H4 (cell line): ENCODE measurements at places on chromosomes 2 and 18. TPM values are rescaled to one million over a fixed set of nuclear protein-coding genes. Genes with fewer than 3 reads are reported as not detected.

SERPINB11 gene
- not detected in 2 replicates for total RNA-seq

FIGN gene
- total RNA-seq: 2.4 and 2.7 TPM in 2 replicates

TUBA3E gene
- total RNA-seq: 0.10 TPM in 1 of 2 replicates, not detected in the other

MAL gene
- not detected in 2 replicates for total RNA-seq

ERICH2 gene
- 0.68 and 1.1 TPM in 2 replicates for total RNA-seq

NETO1 gene
- not detected in 2 replicates for total RNA-seq

MAP2 gene
- total RNA-seq: 5.3 TPM in 2 replicates

ASXL3 gene
- 0.41 and 1.3 TPM in 2 replicates for total RNA-seq

KIAA2012 gene
- not detected in 2 replicates for total RNA-seq

CCDC148 gene
- total RNA-seq: 0.52 and 1.5 TPM in 2 replicates

ANKRD30BL gene
- total RNA-seq: not detected in 2 replicates

CPS1 gene
- total RNA-seq: 19.3 and 30.4 TPM in 2 replicates

ST8SIA3 gene
- not detected in 2 replicates for total RNA-seq

TMEFF2 gene
- total RNA-seq: 5.0 TPM in 2 replicates

IL1RL1 gene
- total RNA-seq: not detected in 2 replicates

TTC27 gene
- 4.9 and 11.8 TPM in 2 replicates for total RNA-seq

MSTN gene
- total RNA-seq: not detected in 2 replicates

STON1 gene
- 5.8 and 6.1 TPM in 2 replicates for total RNA-seq

PSME4 gene
- total RNA-seq: 17.6 and 26.2 TPM in 2 replicates

MC2R gene
- not detected in 2 replicates for total RNA-seq

LBX2 gene
- 0.97 TPM in 1 of 2 replicates, not detected in the other for total RNA-seq

CCDC121 gene
- total RNA-seq: 1.5 and 1.9 TPM in 2 replicates

CTNNA2 gene
- 0.39 and 0.70 TPM in 2 replicates for total RNA-seq

GALNT3 gene
- 0.23 TPM in 1 of 2 replicates, not detected in the other for total RNA-seq

G6PC2 gene
- not detected in 2 replicates for total RNA-seq

ANKRD23 gene
- total RNA-seq: 0.55 and 0.58 TPM in 2 replicates

TGFA gene
- 19.7 and 32.2 TPM in 2 replicates for total RNA-seq

POTEJ gene
- total RNA-seq: not detected in 2 replicates

ITPRID2 gene
- 68.5 and 95.2 TPM in 2 replicates for total RNA-seq

MEP1B gene
- not detected in 2 replicates for total RNA-seq

RPIA gene
- total RNA-seq: 5.8 and 7.9 TPM in 2 replicates

PFN4 gene
- total RNA-seq: 0.72 and 1.1 TPM in 2 replicates

HTR2B gene
- total RNA-seq: not detected in 2 replicates

CD8B2 gene
- not detected in 2 replicates for total RNA-seq

GKN1 gene
- total RNA-seq: not detected in 2 replicates

APCDD1 gene
- total RNA-seq: 1.5 and 5.3 TPM in 2 replicates

PJVK gene
- total RNA-seq: 1.1 and 2.5 TPM in 2 replicates

MITD1 gene
- 23.8 and 24.1 TPM in 2 replicates for total RNA-seq

RGPD8 gene
- 1.5 and 2.0 TPM in 2 replicates for total RNA-seq

FAM161A gene
- total RNA-seq: 1.3 and 1.5 TPM in 2 replicates

ESPNL gene
- total RNA-seq: not detected in 2 replicates

CXXC1 gene
- total RNA-seq: 22.7 and 25.3 TPM in 2 replicates

KLHL14 gene
- total RNA-seq: 0.02 TPM in 1 of 2 replicates, not detected in the other

CPLX4 gene
- not detected in 2 replicates for total RNA-seq

SP100 gene
- 45.0 and 63.1 TPM in 2 replicates for total RNA-seq

ALPP gene
- total RNA-seq: 1.4 and 1.5 TPM in 2 replicates

UGT1A8 gene
- not detected in 2 replicates for total RNA-seq

LOXHD1 gene
- total RNA-seq: not detected in 2 replicates

SERPINB13 gene
- total RNA-seq: not detected in 2 replicates

FAM124B gene
- 0.06 TPM in 1 of 2 replicates, not detected in the other for total RNA-seq

PSD4 gene
- 1.4 and 1.5 TPM in 2 replicates for total RNA-seq

DLX2 gene
- total RNA-seq: 2.6 and 3.3 TPM in 2 replicates

PLCD4 gene
- 0.29 and 1.3 TPM in 2 replicates for total RNA-seq
